ENCODE measurements at places on chromosomes 4 and X.

DNA sequence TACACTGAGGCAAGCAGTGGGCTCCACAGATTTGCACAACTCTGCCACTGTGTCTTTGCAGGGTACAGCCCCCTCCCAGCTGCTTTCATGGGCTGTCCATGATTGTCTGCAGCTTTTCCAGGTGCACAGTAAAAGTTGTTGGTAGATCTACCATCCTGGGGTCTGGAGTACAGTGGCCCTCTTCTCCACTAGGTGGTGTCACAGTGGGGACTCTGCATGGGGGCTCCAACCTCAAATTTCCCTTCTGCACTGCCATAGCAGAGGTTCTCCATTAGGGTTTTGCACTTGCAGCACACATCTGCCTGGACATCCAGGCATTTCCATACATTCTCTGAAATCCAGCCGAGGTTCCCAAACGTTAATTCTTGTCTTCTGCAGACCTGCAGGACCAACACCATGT is 1002.3 kb downstream of the FAM133A start:
- DNase-seq = no peak

- DNase-seq = no peak
Observed at GRCh38 chr4:132526652-132527051, 622.4 kb upstream of the PCDH10 start.

GRCh38 chr4:117971403-117971802 is 62.9 kb upstream of the NDST3 start:
- no peak for DNase-seq

DNA sequence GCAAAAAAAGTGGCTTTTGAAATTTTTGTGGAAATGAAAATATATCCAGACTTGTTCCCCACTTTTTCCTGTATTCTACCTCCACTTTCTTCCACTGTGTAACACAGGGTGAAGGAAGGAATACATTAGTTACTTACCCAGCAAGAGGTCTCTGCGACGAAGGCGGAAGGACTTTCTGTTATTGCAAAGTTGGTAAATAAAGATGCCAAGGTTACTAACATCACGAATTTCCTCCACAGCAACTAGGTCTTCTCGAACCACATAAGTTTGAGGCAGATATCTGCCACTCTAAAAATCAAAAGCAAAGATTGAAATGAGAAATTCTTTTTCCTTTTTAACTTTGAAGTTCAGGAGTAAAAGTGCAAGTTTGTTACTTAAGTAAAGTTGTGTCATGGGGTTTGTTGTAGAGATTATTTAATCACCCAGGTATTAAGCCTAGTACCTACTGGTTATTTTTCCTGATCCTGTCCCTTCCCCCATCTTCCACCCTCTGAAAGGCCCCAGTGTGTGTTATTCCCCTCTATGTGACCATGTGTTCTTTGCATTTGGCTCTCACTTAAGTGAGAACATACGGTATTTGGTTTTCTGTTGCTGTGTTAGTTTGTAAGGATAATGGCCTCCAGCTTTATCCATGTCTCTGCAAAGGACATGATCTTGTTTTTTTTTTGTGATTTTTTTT is 5.8 kb downstream of the ITM2A start:
- no peak for DNase-seq

- DNase-seq = no peak
Observed at GRCh38 chr4:4385729-4386295, 1.1 kb upstream of the NSG1 start.

DNA sequence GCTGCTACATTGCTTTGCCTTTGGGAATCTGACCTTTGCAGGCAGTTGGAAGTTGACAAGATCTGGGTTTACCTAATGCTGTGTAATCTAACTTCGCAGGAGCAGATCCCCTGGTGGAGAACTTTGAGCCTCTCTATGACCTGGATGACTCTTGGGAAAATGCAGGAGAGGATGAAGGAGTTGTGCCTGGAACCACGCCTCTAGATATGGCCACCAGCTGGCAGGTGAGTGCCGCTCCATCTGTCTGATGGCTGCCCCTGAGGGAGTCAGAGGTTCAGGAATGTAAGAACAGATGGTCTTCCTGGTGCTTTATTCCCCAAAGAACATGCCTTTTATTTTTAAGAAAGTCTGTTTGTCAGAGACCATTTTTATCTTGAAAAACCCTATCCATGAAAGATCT is 109.3 kb downstream of the NFKB1 start:
- no peak for DNase-seq

- no peak for DNase-seq
Observed at GRCh38 chrX:125295337-125295736, 24.3 kb upstream of the TEX13C start.
